Cortex of kidney (tissue), 1 donor: ENCODE measurements at places on chromosomes 2 and 18.

- DNase-seq = no peak
Measured at GRCh38 chr2:44836916-44837315, 104.6 kb upstream of the SIX3 start.

DNA sequence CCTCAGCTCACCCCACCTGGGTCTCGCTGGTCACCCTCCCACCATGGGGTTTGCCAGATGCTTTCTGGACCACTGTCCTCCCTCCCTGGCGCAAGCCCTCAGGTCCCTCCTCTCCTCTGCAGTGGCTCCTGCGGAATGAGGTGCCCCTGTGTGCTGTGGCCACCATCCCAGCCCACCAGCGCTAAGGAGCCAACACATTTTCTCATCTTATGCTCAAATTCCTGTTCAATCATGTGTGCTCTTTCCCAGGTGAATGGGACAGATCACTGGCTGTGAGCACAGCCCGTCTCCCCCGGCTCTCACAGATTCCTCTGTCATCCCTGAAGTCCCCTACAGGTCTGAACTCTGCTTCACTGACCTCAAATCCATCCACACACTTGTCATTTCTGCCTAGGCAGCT is 15.2 kb upstream of the CCDC74B start:
- no peak for DNase-seq

DNA sequence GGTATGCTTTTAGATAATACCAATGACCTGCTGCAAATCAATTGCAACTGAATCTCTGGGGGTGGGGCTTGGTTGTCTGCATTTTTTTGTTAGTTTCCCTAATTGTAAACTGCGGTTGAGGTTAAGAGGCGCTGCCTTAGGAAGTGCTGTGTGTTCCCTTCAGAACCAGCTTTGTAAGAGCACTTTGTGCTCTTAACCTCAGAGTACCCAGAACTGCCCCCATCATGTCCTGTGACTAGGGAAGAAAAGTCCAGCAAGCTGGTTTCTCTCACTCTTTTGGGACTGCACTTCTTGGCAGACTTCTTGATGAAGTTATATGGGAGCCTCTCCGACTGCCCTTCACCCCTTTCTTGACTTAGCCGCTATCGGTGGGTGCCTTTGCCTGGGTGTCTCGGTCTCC is 245.5 kb upstream of the CXCR4 start:
- no peak for DNase-seq

GRCh38 chr2:68755071-68755470 is 20.5 kb downstream of the ARHGAP25 start:
- DNase-seq = no peak

DNA sequence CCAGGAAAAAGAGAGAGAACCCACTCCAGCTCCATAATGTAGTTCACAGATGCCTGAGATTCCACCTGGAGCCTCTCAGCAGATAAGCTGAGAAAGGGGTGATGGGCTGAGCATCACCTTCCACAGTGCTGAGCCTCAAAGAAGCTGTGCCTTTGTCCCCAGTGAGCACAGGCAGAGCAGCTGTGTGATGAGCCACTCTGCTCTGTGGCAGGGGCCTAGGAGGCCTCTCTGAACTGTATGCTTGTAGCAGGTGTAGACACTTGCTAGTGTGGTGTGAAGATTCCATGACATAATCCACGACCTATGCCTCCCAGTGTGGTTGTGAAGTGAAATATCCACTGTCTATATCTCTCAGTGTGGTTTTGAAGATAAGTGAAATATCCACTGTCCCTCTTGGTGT is 70.4 kb upstream of the MGAT4A start:
- no peak for DNase-seq

DNA sequence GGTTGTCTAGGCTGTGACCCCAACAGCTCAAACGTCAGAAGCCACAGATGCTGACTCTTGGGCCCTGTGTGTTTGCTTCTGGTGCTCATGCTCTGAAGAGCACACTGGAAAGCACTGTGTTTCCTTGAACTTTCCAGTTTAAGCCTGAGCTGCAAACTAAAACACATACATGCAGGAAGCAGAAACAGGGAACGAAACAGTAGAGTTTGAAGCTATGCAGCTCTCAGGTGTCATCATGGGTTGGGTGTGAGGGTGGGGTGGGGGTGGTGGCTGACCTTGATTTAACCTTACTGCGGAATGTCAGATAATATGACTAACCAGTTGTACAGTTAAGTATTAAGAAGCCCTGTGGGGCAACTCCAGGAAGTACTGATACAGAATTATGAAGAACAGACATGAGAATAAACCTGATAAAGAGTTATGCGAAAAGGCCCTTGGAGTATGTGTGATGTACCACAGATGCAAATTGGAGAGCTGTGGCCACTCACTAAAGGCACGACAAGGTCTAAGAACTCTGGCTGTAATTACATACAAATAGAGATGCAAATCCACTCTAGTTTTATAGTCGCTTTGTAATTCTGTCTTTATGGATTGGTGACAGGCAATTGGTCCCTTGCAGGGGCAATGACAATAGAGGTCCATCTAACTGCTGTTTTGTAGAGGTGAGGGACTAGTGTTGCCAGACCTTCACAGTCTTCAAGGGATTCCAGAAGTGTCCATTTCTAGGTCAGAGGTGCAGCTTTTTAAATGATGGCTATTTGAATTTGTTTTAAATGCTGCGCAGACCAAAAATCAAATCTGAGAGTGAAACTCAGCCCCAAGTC is 273.1 kb downstream of the NAPG start:
- no peak for DNase-seq

- no peak for DNase-seq
Measured at GRCh38 chr2:8447610-8448221, 234.1 kb upstream of the ID2 start.

DNA sequence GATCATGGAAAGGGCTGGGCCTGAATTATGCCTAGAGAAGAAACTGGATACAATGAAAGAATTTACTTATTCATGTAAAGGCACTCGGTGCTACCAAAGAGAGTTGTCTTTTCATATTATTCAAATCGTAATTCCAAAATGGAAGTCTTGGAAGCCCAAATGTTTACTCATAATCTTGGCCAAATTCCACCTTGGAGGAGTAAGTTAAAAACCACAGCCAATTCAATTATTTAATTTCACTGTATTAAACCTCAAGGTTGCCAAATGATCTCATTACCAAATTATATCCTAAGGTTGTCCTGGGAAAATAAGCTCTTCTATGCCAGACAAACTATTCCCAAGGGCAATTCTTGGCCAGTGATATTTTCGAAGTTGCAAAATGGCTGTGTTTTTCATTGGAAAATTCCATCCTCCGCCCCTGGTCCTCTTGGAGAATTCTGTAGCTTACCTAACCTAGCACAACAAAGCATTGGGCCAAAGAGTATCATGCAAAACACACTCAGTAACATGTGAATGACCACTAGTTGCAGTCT is 11.1 kb upstream of the VPS4B start:
- no peak for DNase-seq

- DNase-seq = no peak
Measured at GRCh38 chr2:185780890-185781289, 42.3 kb downstream of the FSIP2 start.

DNA sequence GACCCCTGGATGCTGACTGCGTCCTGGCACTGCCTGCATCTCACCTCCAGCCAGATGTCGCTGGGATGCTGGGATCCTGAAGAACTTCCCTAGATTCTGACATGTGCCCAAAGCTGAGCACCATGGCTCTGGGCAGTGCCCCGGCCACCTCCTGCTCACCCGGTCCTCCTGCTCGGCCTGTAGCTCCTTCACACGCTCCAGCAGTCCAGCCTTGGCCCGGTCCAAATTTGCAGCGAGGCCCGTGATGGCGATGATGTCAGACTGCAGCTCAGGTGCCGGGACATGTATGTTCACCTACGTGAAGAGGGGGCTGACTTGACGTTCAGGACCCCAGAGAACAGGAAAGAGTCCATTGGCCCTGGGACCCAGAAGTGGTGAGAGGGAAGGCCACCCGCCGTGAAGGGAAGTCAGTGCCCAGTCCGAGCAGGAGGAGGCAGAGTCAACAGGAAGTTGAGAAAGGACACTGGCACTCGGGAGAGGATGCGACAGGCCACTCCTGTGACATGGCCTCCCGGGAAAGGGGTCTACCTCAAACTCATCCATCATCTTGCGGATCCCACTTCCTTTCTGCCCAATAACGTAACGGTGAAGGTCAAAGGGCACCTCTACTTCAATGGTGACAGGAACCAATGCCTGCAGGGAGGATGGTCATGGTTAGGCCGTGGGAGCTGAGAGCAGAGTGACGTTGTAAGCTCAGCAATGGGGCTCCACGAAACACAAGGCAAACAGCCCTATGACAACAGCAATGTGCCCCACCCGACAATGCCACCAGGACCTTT is 46.7 kb downstream of the ANO7 start:
- DNase-seq = no peak

- no peak for DNase-seq
Measured at GRCh38 chr2:120711694-120712093, 24.0 kb upstream of the GLI2 start.

DNA sequence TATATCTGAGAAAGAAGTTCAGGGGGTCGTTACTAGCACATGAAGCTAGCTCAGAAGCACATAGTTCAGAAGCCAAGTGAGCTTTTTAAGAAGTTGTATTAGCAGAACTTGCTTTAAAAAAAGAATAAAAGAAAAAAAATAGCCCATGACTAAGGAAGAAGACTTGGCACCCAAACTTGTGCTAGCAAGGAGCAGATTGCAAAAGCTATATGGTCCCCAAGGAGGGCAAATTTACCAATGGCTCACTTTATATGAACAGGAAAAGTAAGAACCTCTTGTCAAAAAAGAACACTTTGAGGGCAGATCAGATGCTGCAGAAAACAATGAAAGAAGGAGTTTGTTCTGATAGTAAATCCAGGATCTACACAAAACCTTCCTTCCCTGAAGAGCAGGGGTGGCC is 486.5 kb upstream of the ACVR2A start:
- no peak for DNase-seq

GRCh38 chr2:107358362-107358761 is 468.3 kb upstream of the RGPD4 start:
- DNase-seq = no peak

- DNase-seq = no peak
Measured at GRCh38 chr2:216971593-216971992, 111.7 kb upstream of the TNP1 start.

GRCh38 chr2:48377646-48378045 is 152.3 kb upstream of the STON1 start:
- no peak for DNase-seq

GRCh38 chr18:56565551-56566345 is 72.6 kb downstream of the TXNL1 start:
- DNase-seq = no peak

DNA sequence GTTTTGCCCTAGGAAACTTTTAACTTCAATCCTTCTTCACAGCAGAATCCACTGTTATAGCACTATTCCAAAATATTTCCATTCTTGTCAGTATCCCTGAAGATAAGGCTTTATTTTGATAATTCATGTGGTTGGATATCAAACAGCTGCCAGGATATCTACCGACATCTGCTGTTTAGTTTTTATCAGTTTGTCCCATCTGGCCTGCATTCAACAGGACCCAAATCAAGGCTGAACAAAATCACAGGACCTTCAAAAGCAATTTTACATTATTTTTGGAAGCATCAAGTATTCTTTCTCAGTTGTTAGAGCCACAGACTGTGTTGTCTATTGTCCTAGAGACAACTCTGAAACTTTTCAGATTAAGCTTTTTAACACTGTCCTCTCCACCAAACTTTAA is 429.0 kb upstream of the PIK3C3 start:
- DNase-seq = no peak

- DNase-seq = no peak
Measured at GRCh38 chr2:60355849-60356261, 197.6 kb downstream of the BCL11A start.

DNA sequence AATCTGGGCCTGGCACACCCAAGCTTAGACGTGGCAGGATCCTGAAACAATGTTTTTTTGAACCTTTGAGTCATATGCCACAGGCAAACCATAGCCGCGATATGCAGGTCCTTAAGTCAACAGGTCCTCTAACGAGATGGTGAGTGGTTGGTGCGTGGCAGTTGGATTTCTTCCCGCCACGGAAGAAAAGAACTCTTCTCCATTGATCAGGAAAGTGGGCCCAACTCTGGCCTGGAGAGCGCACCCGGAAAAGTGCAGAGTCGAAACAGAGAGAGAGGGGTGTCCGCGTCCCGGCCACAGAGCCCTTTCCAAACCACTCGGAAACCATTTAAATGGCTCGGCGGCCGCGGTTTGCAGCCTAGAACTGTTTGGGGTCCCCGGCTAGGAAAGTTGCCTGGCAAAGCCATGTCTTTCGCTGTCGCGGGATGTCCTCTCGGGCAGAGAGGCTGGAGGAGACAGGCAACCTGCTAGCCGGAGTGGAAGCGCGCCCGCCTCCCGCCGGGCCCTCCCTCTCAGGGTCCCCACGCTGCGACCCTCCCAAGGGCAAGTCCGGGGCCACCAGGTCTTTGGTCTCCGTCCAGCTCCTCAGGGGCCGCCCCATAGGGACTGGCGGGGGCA is 777 bp downstream of the GALNT3 start:
- DNase-seq = no peak

DNA sequence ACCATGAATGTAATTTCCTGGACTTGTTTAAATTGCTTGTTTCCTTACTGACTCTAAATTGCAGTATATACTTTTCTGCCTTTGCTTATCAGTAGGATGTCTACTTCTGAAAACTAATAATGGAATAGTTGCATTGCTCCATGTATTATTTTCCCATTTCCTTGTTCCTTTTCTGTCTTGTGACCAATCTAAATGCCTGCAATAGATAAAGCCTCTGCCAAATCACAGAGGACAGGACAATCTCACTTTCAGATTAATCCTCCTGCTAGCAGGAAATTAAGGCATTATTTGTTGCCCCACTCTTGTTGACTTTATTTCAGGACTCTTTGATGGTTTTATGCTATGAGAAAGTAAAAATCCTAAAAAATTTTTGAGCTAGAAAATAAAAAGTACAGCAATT is 4.7 kb upstream of the ESCO1 start:
- DNase-seq = no peak

DNA sequence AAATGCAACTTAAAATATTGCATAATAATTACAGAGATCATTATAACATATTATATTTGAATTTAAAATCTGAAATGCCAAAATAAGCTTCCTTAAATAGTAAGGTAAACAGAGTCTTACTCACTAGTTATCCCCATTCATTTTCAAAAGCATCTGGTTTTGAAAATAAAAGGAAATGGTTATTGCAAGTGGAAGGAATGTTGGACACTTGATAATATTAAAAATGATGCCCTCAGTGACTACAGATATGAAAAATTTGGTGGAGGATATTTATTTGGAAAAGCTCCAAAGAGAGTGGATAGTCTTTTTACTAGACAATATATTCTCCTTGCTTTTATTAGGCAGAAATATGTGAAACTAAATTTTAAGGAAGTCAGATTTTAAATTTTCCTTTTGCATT is 39.7 kb downstream of the CDH19 start:
- DNase-seq = no peak
